ENCODE measurements at places on chromosomes 1 and 21.

DNA sequence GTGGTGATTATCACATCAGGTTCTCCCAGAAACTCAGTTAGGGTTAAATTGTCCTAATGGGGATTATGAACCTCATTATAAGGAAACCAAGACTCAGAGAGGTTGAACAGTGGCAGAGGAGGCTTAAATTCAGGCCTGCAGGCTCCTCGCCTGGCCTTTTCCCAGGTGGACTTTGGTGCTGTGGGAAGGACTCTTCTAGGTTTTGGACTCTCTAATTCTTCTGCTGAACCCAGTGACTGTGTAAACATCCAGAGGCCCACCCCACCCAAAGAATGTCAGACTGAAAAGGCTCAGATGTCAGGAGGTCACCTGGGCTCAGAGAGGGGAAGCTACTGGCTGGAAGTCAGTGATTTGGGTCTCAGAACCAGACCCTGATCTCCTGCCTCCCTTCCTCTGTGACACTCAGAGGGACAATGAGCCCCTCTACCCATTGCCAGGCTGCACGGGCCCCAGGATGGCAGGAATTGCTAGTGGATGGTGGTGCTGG lies 2.5 kb downstream of the ZNF362 start:
- DNase-seq: no peak

- no peak for DNase-seq
Observed at GRCh38 chr1:55965981-55966461, 613.3 kb downstream of the PLPP3 start.

DNA sequence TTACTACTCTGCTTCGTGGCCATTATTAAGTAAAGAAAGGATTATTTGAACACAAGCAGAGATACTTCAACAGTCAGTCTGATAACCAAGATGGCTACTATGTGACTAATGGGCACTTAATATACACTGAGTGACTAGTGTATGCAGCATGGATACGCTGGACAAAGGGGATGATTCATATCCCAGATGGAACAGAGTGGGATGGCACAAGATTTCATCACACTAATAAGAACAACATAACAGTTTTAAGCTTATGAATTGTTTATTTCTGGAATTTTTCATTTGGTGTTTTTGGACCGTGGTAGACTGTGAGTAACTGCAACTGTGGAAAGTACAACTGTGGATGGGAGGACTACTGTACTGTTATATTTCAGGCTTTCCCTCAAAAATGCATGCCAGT lies 9.4 kb downstream of the ZCCHC17 start:
- DNase-seq: no peak

DNA sequence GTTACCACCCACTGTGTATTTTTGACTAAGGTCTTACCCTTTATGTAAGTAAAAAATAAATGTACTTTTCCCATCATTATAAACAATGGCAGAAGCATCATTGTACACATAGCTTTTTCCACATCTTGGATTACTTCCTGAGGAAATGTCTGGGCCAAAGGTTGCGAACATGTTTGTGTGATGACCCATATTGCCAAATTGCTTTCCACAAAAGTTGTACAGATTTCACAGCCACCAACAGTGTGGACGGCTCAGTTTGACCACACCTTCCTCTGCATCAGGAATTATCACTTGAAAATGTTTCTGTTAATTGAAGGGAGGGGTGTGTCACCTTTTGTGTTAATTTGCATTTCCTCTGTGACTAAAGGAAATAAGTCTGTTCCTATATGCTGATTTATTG lies 25.7 kb downstream of the AKNAD1 start:
- no peak for DNase-seq

GRCh38 chr1:1156140-1157032 lies 17.3 kb upstream of the TTLL10 start:
- no peak for DNase-seq

DNA sequence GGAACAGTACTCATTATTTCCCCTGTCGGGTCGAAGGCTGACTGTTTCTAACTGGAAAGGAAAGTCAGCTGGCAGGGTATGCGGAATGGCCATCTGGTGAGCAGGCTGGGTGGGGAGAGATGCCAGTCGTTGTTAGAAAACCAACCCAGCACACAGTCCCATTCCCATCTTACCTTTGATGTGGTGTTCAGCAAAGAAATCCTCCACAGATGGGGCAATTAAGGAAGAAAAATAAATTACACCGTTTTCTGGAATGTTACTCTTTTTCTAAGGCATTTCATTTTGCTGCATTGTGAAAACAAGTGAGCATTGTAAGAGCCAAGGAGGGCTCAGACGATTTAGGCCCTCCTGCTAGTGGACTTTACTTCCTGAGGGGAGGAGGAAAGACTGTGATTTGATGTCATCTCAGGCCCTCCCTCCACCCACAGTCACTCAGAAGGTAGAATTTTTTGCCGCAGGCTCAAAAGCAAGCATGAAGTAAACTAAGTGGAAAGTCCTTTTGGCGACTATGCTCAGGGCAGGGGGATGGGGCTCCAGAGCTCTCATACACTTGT lies at the start of gene SLC16A4:
SLC16A4 (minus strand) TSS at position 335 of the 554 bp plus-strand sequence. CDS start 1,703 bp downstream, outside the sequence.
- DNase-seq: no peak

GRCh38 chr1:214538496-214538895 lies 12.9 kb downstream of the PTPN14 start:
- no peak for DNase-seq

DNA sequence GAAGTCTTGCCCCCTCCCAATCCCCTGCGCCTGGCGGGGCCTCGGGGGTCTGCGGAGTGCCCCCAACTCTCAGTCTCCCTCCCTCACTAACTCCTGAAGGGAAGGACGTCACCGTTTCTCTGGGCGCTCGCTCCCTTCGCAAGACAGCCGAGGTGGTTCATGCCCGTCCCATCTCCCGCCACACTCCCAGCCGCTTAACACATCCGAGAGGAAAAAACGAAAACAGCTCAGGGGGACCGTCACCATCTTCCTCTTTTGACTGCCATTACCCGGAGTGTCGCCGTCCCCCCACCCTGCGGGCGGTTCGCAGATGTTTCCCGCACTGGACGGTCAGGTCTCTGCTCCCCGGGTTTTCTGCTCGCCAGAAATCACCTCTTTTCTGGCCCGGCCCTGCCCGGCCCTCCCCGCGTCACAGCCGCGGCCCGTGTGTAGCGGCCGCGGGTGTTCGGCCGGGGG lies 532 bp downstream of the ERO1B start:
- no peak for DNase-seq

DNA sequence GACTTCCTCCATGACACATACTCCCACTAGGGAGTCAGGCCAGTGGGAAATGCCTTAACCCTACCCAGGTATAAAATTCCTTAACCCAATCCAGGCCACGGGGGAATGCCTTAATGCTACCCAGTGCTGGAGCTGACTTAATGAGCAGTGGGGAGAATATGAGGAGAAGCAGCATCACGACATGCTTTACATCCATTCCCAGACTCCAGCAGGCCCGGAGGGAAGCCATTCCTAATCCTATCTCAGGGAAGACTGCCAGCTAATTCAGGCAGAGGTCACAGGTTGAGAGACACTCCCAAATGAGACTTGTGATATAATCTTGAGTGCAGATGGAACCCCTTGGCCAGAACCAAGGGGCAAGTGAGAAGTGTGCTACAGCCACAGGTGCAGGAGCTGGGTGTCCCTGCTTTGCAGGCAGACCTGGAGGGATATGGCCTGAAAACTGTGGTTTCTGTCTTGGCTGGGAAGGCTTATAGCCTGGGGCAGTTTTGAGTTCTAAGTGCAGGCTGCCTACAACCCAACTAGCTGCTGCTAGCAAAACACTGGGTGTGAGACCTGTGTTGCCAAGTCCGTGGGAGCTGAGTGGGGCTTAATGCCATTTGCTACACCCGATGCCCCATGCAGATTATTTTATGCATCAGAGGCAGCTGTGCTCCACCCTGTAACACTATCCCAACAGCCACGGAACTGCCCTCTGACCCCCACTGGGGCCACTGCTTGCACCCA lies 45.1 kb upstream of the GUCA2A start:
- DNase-seq: no peak

DNA sequence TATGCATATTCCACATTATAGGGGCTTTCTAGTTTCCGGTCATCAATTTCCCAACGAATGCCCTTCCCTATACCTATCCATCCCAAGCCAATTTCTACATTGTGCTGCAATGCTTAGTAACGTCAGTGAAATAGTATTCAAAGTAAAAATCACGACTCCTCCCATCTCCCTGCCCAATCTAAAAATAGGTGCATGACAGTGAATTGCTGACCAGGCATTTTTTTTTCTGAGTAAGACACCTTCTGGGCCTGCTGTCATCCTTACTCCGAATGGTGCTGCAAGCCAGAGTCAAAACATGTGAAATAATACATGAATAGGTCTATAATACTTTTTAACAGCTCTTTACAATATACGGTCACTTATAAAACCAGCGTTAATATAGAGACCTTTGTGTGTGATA lies 120.2 kb downstream of the GREM2 start:
- no peak for DNase-seq

DNA sequence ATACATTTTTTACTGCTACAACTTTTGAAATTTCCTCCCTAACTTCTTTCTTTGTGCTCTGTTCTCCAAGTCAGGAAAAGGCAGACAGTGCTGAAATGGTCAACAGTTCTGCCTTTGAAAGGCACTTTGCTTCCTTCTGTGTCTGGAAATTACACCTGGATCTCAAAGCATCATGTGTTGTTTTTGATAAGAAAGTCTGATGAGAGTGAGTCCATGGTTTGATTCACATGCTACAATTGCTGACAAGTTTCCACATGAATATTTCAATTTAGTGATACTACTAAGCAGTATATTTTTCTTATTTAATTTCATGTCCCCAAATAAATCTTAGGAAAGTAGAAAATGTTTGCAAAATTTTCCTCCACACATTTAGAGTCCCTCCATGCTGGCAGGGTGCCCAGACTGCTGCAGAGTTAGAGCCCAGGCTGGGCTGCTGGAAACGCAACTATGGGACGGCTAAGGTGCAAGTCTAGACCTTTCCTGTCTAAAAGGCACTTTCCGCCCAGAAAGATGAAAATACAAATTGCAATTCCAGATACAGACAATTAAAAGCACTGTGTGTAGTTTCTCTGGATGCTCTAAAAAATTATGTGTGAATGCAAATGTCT lies 96.6 kb upstream of the RUNX1 start:
- no peak for DNase-seq

DNA sequence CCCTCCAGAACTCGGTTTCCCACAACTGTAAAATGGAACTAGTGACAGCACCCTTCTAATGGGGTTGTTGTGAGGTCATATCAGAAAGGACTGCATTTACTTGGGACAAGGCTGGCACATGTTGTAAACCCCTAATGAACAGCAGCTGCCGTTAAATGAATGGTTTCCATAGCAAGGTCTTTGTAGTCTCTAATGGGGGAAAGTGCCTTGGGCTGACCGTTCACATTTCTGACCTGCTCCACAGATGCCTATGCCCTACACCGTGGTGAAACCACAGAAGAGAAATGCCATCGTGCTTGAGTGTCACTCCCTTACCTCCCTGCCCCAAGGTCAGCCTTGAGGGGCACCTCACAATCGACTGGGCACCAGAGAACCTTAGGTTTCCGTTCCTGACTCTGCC lies 143.1 kb downstream of the ZSCAN20 start:
- DNase-seq: no peak

- DNase-seq: no peak
Observed at GRCh38 chr1:230429067-230429735, 3.1 kb upstream of the PGBD5 start.

- no peak for DNase-seq
Observed at GRCh38 chr1:52007215-52008002, 16.9 kb upstream of the RAB3B start.

DNA sequence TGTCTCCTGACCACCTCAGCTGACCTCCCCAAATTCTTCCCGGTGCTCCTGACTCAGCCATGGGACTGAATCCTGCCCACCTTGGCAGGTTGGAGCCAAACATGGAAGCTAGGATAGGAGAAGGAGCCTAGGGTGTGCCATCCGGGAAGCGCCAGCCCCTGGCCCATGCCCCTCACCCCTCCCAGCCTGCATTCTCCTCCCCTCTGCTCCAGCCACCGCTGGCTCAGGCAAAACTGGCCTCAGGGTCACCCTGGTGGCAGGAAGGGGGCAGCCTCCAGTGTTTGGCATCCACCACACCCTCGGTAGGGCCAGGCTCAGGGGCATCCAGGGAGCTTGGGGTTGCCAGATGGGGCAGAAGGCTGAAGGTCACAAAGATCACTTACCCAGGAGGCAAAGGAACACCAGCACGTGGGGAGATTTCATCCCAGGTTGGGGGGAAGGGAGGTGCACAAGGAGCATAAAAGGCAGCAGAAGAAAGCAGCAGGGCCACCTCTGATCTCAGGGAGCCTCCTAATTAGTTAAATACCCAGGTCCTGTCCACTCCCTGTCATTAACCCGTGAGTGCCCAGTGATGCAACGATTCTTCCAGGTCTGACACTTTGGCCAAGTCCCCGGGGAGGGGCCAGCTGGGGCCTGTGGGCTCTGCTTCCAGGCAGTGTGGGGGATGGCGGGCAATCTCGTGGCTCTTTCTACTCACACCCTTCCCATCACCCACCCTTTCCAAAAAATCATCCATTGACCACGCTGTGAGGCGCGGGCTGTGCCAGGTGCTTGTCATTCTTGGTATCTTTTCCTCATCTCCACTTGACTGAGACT lies at the start of gene PLA2G2E:
PLA2G2E (minus strand) TSS at position 481 of the 816 bp plus-strand sequence; CDS start at position 423, 58 bp downstream.
- no peak for DNase-seq

DNA sequence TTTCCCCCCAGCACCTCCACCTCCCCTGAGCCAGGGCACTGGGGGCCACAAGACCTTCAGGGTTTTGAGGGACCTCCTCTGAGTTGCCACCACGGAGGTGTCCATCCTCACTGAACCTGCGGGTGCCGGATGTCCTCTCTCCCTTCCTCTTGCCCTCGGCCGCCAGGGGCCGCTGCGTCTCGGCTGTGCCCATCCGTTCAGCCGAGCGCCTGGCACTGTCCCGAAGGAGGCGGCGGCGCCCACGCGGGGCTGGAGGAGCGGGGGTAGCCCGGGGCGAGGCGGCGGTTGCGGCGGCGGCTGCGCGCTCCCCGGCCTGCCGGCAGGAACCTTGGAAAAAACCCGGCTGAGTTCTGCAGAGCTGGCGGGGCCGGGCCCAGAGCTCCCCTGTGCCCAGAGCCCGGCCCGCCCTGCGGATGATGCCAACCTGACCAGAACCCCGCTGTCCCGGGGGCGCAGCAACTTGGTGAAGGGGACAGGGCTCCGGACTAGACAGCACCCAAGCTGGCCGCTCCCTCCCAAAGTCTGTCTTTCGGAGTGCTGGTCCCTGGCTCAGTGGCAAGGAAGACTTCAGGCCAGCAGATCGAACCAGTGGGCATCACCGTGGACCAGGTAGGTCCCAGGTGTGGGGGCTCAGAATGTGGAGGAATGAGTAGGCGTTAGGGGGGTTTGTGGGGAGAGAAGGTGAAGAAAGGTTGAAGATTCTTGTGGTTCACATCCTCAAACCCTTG lies 3.7 kb upstream of the PPM1J start:
- no peak for DNase-seq

Data from NCI-H2029 treated with DMSO at 0.1 percent for 48 hours (cell line).